ENCODE measurements at places on chromosomes 7 and 10.

GRCh38 chr10:42984035-42984610 lies 92.7 kb upstream of the RET start:
- no peak for DNase-seq

DNA sequence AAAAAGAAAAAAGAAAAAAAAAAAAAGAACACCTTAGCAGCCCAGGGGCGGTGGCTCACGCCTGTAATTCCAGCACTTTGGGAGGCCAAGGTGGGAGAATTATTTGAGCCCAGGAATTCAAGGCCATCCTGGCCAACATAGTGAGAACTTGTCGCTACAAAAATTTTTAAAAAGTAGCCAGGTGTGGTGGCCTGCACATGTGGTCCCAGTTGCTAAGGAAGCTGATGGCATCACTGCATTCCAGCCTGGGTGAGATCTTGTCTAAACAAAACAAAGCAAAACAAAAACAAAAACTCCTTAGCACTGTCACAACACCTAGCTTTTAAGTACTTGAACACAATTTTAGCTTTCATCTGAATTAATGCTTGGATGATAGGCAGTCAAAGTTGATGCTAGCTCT lies 86.3 kb upstream of the MKLN1 start:
- no peak for DNase-seq

DNA sequence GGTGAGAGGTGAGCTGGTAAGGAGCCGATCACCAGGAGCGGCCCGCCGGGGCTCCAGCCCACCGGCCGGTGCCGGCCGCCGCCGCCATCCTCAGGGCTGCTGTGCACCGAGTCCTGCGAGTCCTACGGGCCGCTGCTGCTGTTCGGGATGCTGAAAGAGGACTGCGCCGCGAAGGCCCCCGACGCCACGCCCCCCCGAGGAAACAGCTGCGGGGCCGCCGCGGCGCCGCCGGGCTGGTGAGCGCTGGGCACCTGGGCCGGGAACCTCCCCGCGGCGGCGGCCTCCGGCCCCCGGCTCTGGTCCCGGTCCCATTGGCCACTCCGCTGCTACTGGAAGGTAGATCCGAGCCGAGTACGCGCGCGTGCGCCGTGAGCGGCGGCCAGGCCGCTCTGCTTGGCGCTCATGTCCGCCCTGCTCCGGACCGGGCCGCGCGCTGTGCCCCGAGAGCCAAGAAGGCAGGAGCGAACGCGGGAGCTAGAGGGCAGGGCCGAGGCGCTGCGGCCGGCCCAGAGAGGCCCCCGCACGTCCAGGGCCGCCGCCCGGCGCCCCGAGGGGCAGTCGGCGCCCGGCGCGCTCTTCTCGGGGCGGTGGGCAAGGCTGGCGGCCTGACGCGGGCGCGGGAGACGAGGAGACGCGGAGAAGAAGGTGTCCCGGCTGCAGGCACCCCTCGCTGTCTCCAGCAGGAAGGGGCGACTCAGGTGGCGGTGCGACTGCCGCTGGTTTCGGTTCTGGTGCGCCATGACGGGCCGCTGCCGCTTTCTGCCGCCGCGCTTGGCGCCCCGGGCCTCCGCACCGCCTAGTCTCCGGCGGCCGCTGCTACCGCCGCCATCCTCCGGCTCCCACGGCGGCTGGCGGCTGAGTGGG lies 121.3 kb upstream of the WIPF3 start:
- peak; percentile 30 for DNase-seq

- DNase-seq = no peak
Observed at GRCh38 chr7:46723003-46723402, 801.9 kb upstream of the IGFBP3 start.

- DNase-seq = no peak
Observed at GRCh38 chr10:92042541-92042940, 119.0 kb downstream of the BTAF1 start.

GRCh38 chr7:100847360-100847759 lies 5.2 kb upstream of the SLC12A9 start:
- no peak for DNase-seq

GRCh38 chr10:10852464-10852863 lies 165.2 kb upstream of the CELF2 start:
- DNase-seq = no peak

DNA sequence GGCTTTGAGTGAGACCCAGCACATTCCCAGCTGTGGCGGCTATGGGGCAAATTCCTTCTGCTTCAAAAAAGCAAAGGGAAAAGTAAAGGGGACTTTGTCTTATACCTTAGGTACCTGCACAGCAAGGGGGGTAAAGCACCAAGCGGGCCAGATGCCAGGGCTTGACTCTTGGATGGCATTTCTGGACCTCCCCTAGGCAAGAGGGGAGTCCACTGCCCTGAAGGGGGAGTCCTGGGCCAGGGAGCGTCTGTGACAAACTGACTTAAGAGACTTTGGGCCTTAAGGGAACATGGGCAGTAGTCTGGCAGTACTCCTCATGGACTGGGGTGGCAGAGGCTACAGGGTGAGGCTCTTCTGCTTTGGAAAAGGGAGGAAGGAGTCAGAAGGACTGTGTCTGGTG lies 16.1 kb upstream of the FOXI2 start:
- no peak for DNase-seq

- no peak for DNase-seq
Observed at GRCh38 chr7:45183711-45184210, 26.2 kb downstream of the RAMP3 start.

DNA sequence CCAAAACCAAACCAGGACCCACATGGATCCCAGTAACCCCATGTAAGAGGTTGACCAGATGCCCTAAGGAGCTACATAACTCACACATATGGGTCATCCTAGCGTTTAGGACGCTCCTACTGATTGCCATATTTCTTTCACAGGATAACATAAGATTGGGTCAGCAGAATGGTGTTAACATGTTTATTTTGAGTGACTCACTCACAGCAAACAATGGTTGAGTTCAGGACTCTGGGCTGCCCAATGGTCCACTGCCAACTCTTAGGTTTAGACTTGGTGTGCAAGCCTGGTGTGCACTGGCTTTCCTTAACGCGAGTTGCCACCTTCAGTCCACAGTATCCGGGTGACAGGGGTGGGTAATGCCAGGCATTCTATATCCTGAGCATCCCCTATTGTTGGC lies 211.5 kb downstream of the GPAM start:
- DNase-seq = no peak

DNA sequence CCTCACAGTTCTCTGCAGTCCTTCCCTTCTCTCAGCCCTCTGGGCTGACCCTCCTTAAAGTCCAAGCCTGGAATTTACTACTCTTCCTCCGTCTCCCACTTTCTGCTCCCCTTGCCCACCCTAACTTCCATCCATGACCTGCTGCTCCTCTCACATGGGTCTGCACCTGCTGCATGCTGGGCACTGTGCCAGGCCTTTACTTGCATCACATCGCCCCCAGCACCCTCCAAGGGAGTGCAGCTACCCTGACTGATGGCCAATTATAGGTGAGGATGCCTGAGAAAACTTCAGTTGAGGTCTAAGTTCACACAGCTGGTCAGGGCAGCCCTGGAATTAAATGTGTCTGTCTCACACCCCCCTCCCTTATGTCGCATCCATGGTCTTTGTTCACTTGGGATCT lies 53.6 kb upstream of the ZPBP start:
- peak; percentile 90 for DNase-seq

DNA sequence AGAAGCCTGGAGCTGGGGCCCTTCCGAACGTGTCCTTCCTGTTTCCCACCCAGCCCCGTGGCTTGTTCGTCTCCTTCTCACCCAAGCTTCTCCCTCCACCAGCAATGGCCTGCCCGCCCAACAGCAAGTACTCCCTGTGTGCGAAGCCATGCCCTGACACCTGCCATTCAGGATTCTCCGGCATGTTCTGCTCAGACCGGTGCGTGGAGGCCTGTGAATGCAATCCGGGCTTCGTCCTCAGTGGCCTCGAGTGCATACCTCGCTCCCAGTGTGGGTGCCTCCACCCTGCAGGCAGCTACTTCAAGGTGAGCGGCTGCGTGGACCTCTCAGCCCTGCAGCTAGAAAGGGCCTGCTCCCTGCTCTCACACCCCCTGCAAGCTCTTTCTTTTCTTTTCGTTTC lies 31.9 kb downstream of the ZAN start:
- no peak for DNase-seq

All from OCI-LY7 (cell line).